Dermis lymphatic vessel endothelial cell (primary cell): ENCODE measurements at places on chromosomes 7 and 10. TPM values are rescaled to one million over a fixed set of nuclear protein-coding genes. Genes with fewer than 3 reads are reported as not detected.

MRC1 gene
- 201 and 288 TPM in 2 replicates for total RNA-seq

HMX2 gene
- total RNA-seq: not detected in 2 replicates

CFAP69 gene
- 0.76 and 3.0 TPM in 2 replicates for total RNA-seq

SPDYE2B gene
- not detected in 2 replicates for total RNA-seq
